T-helper 9 cell (primary cell): ENCODE measurements at places on chromosomes 4 and X.
A peak's percentile ranks its signal among the peaks of the same experiment; 100 is the strongest.

DNA sequence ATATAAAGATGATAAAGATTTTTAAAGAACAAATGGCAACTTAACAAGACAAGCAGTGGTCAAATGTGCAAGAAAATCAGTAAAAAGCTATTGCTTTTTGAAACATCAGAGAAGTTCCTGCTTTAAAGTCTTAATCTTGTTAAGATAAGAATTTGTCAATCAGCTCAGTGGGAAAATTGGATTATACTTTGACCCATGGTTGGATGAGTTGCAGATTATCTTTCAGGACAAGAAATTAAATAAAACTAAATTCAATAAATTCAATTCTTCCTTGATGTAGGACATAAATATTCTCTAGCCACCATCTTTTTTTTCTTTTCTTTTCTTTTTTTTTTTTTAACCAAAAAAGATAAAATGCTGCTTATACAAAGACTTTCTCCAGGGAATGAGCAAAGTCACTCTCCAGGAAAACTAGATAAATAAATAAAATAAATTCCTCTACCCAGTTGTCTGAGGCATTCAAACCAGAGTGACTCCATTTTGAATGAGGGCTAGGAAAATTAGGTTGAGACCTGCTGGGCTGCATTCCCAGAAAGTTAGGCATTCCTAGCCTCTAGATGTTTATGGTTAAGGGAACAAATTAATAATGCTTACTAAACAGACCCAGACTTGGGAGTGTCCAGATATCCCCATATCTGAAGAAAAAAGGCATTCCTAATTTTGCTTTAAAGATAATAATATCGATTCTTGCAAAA lies 211.2 kb downstream of the SNCA start:
- DNase-seq: no peak

DNA sequence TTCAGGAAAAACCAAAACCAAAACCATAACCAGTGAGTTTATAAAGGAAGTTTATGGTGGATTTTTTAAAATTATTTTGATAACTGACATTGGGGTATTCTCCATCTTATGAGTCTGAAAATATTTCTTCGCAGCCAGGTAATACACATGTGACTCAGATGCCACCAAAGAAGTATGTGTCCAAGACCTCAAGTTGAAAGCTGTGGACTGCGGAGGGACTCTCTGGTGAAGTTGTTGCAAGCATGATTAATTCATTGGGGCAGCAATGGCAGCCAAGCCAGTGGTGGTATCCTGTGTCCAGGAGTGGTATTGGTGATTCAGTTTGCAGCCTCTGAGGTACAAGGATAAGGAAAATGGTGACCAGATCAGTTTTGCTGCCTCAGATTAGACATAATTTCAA lies 14.0 kb upstream of the ADH5 start:
- DNase-seq: no peak

DNA sequence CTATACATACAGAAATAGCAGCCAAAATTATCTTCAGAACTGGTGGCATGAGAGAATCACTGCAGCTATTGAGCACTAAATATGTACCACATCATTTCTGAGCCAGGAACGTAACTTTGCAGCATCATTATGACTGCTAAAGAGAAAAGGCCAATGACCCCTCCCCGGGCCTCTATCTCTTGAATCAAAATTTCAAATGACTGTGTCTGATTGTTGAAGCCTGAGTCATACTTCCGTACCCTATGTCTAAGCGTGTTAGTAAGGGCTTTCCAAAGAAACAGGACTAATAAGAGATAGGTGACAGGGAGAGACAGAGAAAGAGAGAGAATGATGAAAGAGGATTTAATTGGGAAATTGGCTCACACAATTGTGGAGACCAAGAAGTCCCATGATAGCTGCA lies 445.5 kb upstream of the SPANXN1 start:
- DNase-seq: no peak

DNA sequence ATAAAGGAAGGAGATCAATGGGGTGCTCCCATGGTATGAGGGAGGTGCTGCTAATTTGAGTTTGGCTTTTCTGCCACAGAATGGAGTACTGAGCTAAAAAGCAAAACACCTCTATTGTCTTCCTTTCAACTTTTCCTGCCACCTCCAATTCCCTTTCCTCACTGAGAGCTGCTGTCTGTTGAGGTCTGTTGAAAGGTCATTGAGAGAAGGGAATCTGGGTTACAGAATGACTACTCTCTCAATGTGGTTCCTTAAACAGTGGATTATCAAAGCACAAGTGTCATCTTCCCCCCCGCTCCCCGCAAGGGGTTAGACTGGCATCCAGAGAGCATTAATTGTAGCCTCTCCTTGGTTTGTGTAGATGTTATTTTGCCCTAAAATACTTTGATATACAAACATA lies 10.7 kb downstream of the USP9X start:
- no peak for DNase-seq

DNA sequence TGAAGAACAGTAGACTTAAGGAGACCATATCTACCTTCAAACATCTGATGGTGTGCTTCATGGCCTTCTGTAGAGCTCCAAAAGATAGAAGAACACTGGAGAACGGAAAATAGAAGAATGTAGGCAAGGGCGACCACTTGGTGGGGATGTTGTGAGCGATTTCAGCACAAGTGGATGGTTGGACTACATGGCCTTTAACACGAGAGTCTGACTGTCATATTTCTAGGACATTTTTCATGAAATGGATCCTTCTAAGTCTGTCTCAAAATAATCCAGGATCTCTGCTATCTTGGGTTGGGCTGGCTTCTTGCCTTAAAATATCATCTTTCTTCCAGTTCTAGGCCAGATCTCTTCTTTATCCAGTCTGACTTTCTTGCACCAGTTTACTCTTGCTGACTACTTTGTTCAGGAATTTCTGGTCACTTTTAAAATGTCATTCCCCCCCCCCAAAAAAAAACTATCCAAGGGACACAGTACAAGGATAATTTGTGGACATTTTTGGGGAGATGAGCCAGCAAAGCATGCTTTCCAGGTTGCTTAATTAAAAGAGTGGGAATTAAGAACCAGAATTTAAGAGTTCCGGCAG lies 1.2 kb upstream of the MID1IP1 start:
- no peak for DNase-seq

DNA sequence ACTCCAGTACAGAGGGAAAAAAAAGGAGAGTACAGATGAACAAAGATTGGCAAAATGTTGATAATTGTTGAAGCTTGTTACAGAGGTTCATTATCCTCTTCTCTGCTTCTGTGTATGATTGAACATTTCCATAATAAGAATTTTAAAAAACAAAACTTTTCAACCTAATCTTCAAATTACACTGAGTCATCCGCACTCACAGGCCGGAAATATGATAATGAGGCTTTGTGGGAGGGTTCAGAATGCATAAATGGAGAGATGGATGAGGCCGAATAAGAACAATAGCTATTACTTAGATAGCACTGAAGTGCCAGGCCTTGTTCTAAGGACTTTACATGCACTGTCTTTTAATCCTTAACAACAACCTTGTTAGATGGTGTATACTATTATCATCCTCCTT lies 4.6 kb upstream of the ERCC6L start:
- no peak for DNase-seq

DNA sequence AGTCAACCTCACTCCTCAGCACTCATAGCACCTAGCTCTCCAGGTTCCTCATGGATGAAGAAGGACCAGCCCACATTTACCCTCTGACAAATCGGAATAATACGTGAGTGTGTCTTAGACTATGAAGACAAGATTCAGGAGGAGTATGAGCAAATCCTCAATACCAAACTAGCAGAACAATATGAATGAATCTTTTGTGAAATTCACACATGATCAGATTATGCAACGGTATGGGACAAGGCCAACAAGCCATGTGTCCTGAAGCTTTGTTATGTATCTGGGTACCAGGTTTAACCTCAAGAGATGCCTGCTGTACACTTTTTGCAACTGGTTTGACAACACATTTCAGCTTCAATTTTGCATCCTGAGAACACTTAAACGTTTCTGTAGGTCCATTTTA lies 300.1 kb downstream of the OPHN1 start:
- DNase-seq: no peak

- no peak for DNase-seq
Observed at GRCh38 chr4:150862829-150863228, 152.3 kb downstream of the LRBA start.

- no peak for DNase-seq
Observed at GRCh38 chr4:162931286-162931685, 235.4 kb downstream of the NAF1 start.

GRCh38 chr4:91085961-91086360 lies 958.8 kb downstream of the CCSER1 start:
- no peak for DNase-seq

- no peak for DNase-seq
Observed at GRCh38 chrX:129682979-129683378, 28.2 kb upstream of the APLN start.

- DNase-seq: no peak
Observed at GRCh38 chr4:122894827-122895226, 27.6 kb downstream of the NUDT6 start.

GRCh38 chr4:77699731-77700210 lies 94.2 kb downstream of the CXCL13 start:
- no peak for DNase-seq

GRCh38 chr4:2296631-2297601 lies 35.0 kb upstream of the MXD4 start:
- no peak for DNase-seq

GRCh38 chr4:187354740-187355139 lies 631.1 kb upstream of the FAT1 start:
- DNase-seq: no peak

GRCh38 chr4:3009422-3009821 lies 46.1 kb downstream of the GRK4 start:
- no peak for DNase-seq

GRCh38 chr4:188707036-188707435 lies 567.8 kb downstream of the TRIML1 start:
- no peak for DNase-seq

DNA sequence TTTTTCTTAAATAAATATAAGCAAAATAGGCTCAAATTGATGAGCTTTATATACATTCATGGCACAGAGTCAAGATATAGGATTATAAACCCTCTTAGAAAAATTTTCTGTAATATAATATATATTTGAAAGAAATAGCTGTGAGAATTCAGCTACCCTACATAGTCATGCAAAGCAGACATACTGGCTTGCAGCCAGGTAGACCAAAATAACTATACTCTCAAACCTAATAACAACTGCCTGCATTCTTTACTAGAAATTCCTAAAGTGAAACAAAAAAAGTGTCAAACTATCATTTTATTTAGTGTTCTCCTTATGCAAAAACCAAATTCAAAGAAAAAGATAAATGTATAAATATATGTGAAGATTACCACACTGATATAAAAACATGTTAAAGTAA lies 1390.2 kb downstream of the C4orf33 start:
- no peak for DNase-seq

GRCh38 chrX:29295987-29296680 lies 708.9 kb downstream of the IL1RAPL1 start:
- no peak for DNase-seq

- DNase-seq: no peak
Observed at GRCh38 chrX:40107291-40108161, 9.8 kb upstream of the BCOR start.

GRCh38 chrX:39749728-39750127 lies 348.0 kb downstream of the BCOR start:
- DNase-seq: no peak

GRCh38 chr4:175705407-175705806 lies 106.7 kb downstream of the GPM6A start:
- DNase-seq: no peak

GRCh38 chr4:93981594-93981993 lies 153.0 kb downstream of the ATOH1 start:
- DNase-seq: no peak

GRCh38 chr4:111992351-111993168 lies 152.7 kb upstream of the FAM241A start:
- DNase-seq: no peak

GRCh38 chrX:46703980-46704379 lies 54.9 kb downstream of the SLC9A7 start:
- no peak for DNase-seq

- DNase-seq: no peak
Observed at GRCh38 chr4:35556387-35556786, 687.9 kb downstream of the ARAP2 start.

DNA sequence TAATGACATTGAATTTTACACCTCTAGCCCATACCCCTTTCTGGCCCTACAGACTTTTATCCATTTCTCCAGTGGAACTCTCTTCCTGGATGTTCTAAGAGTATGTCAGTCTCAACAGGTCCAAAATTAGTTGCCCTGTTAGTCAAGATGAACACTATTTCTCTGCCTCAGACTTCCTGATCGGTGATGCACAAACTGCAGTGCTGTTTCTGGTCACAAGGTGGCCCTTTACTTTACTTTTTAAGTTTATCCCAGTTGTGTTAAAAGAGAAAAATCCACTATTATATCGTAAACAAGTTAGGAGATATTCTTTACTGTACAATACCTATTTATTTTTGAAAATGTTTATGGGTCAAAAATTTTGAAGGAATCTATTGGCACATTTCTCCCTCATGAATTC lies 13.1 kb downstream of the TCEAL7 start:
- peak; percentile 22 for DNase-seq

GRCh38 chr4:178027796-178028195 lies 585.6 kb upstream of the AGA start:
- DNase-seq: no peak

- no peak for DNase-seq
Observed at GRCh38 chr4:149823769-149824221, 8.2 kb upstream of the IQCM start.

GRCh38 chr4:41400296-41400695 lies 137.7 kb upstream of the LIMCH1 start:
- DNase-seq: no peak

- no peak for DNase-seq
Observed at GRCh38 chr4:635851-636627, 10.7 kb downstream of the PDE6B start.

- DNase-seq: no peak
Observed at GRCh38 chr4:8167291-8167690, 8.7 kb upstream of the ABLIM2 start.

GRCh38 chr4:185677637-185678314 lies 134.2 kb downstream of the SORBS2 start:
- no peak for DNase-seq

GRCh38 chrX:42616981-42617380 lies 161.0 kb downstream of the PPP1R2C start:
- no peak for DNase-seq

- no peak for DNase-seq
Observed at GRCh38 chr4:11436084-11436483, 7.4 kb upstream of the HS3ST1 start.

DNA sequence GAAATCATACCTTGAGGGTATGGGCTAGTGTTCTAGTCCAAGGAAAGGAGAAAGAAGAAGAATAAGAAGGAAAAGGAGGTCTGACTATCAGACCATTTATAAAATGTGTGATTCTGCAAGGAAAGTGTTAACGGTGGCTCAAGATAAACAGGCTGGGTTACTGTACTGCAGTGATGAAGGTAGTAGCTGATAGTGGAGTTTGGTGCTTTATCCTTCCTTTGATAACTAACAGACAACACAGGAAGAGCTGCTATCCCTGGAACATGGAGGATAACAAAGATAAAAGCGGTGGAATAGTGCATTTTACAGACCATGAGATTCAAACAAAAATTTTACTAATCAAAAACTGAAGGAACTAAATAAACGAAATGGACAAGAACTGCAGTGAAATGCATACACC lies 2.6 kb downstream of the UNC5C start:
- DNase-seq: no peak

GRCh38 chrX:30851449-30851848 lies 37.6 kb downstream of the TAB3 start:
- DNase-seq: no peak

- no peak for DNase-seq
Observed at GRCh38 chr4:569958-570667, 6.0 kb downstream of the TMEM271 start.
